ENCODE measurements at places on chromosomes 16 and 17. TPM values are rescaled to one million over a fixed set of nuclear protein-coding genes. Genes with fewer than 3 reads are reported as not detected.

CES5A gene
- 0.41 TPM for total RNA-seq

CCDC40 gene
- total RNA-seq, result 6.5 TPM

ACAP1 gene
- total RNA-seq, result 0.41 TPM

KRTAP9-8 gene
- not detected for total RNA-seq

DNA sequence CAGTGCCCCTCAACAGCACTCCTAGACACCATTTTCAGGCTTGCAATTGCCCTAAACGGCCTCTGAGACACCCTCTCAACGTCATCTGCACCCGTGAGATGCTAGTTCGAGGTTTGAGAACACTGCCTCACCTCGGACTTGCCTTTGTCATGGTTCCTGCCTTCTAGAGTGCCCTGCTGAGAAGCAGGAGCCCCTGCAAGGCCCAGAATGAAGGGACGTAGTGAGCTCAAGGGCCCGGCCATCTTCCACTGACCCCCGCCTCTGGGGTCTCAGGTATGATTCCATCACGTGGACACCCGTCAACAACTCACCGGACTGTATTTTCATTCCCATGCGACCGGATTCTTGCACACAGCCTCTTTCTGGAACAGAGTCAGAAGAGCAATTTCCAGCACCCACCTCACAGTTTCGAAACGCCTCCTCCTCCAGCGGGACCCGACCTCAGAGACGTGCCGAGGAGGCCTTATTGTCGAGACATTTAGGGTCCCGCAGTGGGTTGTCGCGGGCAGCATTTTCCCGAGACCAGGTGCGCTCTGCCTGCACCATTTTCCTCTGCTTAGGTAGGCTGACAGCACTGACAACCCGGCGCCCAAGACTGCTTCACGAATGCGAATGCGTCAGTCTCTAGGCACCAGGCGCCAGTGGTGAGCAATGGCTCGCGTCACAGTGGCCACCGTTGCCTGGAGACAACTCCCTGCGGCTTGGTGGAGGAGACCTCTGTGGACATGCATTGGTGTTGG is 999.9 kb downstream of the KCNJ18 start:
- DNase-seq, result no peak

GRCh38 chr17:38322897-38323296 is 20.9 kb downstream of the GPR179 start:
- DNase-seq, result no peak

- DNase-seq, result no peak
Observed at GRCh38 chr17:19757536-19758180, 9.6 kb upstream of the ALDH3A1 start.

- DNase-seq, result no peak
Observed at GRCh38 chr16:10314811-10315210, 71.0 kb upstream of the ATF7IP2 start.

DNA sequence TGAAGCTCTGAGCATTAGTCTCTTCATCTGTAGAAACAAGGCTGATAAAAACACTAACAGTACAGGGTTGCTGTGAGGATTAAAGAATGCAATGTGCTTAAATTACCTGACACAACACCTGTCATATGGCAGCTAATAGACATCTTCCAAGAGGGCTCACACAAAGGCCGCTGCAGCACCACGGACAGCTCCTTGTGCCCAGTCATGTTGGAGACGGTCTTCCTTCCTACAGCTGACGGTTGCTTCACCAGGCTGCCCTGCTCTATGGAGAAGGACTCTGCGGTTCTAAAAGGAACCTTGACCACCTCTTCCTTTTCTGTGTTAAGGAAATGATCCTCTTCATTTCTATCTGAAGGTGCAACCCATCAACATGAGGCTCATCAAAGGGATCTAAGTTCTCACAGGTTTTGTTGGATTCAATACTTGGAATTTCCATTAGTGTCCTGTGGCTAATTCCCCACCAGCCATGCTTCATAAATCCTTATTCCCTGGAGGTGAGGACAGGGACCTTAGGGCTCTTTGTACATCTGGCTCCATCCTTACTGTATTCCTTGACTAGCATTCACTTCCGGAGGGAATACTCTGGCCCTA is 138.9 kb upstream of the CES5A start:
- no peak for DNase-seq
